CD14-positive monocyte (primary cell): ENCODE measurements at places on chromosomes 2 and 18. TPM values are rescaled to one million over a fixed set of nuclear protein-coding genes. Genes with fewer than 3 reads are reported as not detected.

The IL36A gene
- not detected for polyA plus RNA-seq

The VIT gene
- not detected in 2 replicates for polyA plus RNA-seq

The ANKRD62 gene
- polyA plus RNA-seq: not detected

The CXCR4 gene
- polyA plus RNA-seq: 391 TPM

The KCNG2 gene
- 0.04 and 0.17 TPM in 2 replicates for polyA plus RNA-seq

The FOXI3 gene
- polyA plus RNA-seq: not detected in 2 replicates

The ADGRF3 gene
- not detected for polyA plus RNA-seq

The NLRC4 gene
- 27.3 TPM for polyA plus RNA-seq

The ALPG gene
- polyA plus RNA-seq: not detected

The HOXD10 gene
- polyA plus RNA-seq: not detected

The ACSL3 gene
- polyA plus RNA-seq: 19.9 TPM

The COLEC12 gene
- polyA plus RNA-seq: 0.47 TPM

The ARHGEF33 gene
- 0.03 and 0.33 TPM in 2 replicates for polyA plus RNA-seq

The TBC1D8 gene
- 16.1 TPM for polyA plus RNA-seq

The TUBA3D gene
- not detected for polyA plus RNA-seq

The RAB12 gene
- 0.16 TPM for polyA plus RNA-seq

The FHOD3 gene
- 0.04 TPM in 1 of 2 replicates, not detected in the other for polyA plus RNA-seq

The CIB4 gene
- polyA plus RNA-seq: not detected

The DSG1 gene
- polyA plus RNA-seq: not detected

The CROCC2 gene
- 0.15 and 0.38 TPM in 2 replicates for polyA plus RNA-seq

The LYPD6 gene
- polyA plus RNA-seq: not detected

The SLC9A4 gene
- polyA plus RNA-seq: not detected in 2 replicates

The RAMP1 gene
- not detected for polyA plus RNA-seq

The TSPYL6 gene
- polyA plus RNA-seq: not detected

The SLC11A1 gene
- polyA plus RNA-seq: 352 TPM
